ENCODE measurements at places on chromosomes 6 and 20.

DNA sequence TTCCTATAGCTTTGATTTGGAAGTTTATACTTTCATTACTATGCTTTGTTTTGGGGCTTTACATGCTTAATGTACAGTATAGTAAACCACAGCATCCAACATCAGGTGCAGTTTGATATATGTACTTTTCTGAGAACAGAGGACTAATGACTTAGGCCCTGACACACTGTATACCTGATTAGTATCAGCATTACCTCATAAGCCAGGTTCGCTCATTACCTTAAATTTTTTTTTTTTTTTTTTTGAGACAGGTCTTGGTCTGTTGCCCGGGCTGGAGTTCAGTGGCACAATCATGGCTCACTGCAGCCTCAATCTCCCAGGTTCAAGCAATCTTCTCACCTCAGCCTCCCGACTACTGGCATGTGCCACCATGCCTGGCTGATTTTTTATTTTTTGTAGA is 28.4 kb downstream of the CD109 start:
- no peak for DNase-seq

DNA sequence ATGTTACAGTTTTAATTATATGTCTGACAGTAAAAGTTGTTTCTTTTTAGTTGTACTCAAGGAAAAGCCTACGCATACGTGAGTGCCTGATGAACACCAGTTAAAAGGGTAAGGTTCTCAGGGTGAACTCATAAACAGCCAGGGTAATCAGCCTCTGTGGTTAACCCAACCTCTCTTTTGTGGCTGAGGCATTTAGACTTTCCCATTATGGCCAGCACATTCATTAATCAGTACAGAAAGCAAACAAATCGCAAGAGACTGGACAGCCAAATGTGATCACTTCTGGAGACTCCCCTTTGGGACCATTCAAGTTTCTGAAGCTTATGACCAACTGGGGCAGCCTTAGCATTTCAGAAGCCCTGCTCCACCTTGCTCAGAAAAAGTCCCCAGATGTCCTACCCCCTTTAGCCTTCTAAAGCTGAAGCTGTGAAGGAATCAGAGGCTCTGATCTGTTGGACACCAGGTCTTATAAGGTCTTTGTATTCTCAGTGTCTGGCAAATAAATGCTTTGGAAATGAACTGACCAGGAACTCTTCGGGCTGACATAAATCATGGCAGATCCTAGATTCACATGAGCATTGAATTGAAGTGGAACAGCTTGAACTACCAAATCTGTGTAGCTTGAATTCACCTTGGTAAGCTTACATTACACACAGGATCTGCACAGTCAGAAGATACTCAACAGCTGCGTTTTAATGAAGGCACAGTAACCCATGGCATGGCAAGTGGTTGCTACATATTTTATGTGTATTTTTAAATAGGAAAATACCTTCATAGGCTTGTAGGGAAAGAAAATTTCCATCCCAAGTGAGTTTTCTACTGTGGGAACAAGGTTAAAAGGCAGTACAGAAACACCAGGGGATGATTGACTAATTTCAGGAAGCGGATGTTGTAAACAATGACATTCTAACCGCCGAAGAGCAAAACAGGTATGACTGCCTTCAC is 18.7 kb downstream of the IL20RA start:
- DNase-seq: no peak

DNA sequence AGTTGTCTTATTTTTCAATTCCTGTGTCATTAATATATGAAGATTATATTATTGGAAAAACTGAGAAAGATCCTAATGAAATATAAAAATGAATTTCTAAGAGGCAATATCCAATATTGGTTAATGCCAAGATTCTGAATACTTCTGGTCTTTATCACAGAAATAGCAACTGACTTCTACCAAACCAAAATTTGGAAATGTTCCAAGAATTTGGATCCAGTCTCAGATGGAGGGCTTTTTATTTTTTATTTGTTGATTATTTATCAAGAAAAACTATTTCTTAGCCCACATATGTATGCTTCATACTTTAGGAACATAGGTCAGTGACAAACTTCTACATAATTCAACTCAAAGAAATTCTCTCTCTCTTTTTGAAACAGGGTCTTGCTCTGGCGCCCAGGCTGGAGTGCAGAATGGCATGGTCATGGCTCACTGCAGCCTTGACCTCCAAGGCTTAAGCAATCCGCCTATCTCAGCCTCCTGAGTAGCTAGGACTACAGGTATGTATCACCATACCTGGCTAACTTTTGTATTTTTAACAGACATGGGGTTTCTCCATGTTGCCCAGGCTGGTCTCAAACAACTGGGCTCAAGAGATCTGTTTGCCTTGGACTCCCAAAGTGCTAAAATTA is 13.1 kb downstream of the NUP43 start:
- no peak for DNase-seq

DNA sequence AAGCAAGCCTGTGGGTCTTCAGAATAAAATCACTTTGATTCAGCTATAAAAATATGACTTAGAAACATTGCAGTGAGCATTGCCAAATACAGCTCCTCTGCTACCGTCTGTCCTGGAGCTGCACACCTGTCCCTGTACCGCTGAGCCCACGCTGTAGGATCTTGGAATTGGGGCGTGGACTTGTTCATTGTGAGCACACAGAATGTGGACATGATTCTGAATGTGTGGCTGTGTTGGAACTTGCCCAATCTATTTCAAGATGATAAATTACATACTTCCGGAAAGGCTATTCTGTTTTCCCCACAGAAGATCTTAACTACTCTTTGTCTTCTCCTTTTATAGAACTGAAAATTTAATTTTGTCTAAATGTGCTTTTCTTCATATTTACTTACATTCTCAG is 107.3 kb downstream of the UST start:
- DNase-seq: peak; percentile 78

GRCh38 chr6:125793280-125793679 is 2.5 kb downstream of the NCOA7 start:
- peak; percentile 67 for DNase-seq

DNA sequence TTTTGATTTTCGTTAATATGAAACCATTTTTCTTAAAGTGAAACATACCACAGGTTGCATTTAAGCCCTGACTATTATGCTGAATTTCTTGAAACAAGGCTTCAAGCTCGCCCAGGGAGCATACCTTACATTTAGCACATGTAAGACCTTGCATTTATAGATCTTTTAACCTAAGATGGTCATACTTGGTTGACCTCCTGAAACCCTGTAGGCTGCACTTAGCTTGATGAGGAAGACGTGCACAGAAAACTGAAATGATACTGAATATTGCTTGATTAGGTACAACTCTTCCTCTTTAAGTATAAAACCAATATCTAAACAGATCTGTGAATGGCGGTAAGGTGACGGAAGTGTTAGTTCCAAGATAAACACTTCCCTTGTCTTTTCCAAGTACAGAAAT is 82.2 kb downstream of the CTNNBL1 start:
- DNase-seq: no peak

- DNase-seq: no peak
Observed at GRCh38 chr6:69305456-69305855, 491.4 kb downstream of the LMBRD1 start.

GRCh38 chr6:101700655-101701054 is 307.1 kb downstream of the GRIK2 start:
- no peak for DNase-seq

GRCh38 chr20:52747845-52748284 is 224.3 kb upstream of the TSHZ2 start:
- DNase-seq: no peak

- no peak for DNase-seq
Observed at GRCh38 chr6:49866485-49866943, at the start of gene CRISP1. Gene CRISP1 (minus strand): TSS chr6:49866535. CDS start chr6:49857400, 9,135 bp downstream.

DNA sequence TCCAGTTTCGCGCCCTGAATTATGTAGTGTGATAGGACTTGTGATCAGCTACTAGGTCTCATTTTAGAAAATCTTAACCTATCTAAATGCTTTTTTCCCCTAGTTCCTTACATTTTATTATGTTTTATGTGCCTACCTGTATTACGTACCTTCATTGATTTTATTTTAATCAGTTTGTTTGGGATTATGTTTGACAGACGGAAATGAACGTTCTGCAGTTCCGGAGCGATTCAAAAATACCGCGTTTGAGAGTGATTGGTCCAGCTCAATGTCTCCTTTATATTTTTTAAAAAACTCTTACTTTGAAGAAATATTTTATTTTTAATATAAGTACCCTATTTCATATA is 114.3 kb upstream of the BTN3A2 start:
- no peak for DNase-seq

DNA sequence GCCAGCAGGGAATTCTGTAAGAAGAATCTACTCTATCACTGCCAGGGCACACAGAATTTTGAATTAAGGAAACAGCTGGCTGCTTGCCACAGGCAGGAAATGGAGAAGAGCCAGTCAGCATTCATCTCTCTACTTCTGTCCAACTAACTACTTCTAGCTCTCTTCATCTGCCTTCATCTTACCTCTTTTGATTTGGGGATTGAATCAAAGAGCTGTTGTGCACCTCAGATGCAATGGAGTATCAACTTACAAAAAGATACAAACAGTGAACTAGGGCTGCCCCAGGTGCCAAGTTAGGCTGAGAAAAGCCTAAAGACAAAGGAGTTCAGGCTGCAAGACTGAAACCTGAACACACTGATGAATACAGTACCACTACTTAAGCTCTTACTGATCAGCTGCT is 82.0 kb downstream of the PTPRK start:
- DNase-seq: no peak

GRCh38 chr6:10526156-10526555 is 5.0 kb downstream of the GCNT2 start:
- no peak for DNase-seq

DNA sequence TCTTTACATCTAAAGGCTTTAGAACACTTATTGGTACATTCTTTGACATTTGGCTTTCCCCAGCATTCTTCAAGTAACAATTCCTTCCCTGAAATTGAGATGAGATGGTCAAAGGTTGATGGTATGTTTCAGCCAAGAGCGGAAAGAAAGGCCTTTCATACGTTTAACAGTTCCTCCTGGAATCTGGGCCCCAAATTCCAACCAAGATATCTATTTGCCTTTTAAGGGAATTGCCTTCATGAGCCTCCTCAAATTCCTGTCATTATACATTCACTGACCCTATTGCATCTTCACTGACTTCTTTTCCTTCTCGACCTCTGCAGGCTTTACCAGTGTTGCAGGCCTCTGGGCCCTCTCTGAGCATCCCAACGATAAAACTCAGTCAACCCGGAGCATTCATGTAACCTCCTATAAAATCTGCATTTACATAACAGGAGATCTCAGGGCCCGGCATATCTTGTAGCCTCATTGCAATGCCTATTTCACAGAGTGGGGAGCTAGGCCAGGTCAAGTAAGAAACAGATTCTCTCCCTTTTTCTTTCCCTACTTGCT is 18.3 kb upstream of the WFDC9 start:
- DNase-seq: no peak

DNA sequence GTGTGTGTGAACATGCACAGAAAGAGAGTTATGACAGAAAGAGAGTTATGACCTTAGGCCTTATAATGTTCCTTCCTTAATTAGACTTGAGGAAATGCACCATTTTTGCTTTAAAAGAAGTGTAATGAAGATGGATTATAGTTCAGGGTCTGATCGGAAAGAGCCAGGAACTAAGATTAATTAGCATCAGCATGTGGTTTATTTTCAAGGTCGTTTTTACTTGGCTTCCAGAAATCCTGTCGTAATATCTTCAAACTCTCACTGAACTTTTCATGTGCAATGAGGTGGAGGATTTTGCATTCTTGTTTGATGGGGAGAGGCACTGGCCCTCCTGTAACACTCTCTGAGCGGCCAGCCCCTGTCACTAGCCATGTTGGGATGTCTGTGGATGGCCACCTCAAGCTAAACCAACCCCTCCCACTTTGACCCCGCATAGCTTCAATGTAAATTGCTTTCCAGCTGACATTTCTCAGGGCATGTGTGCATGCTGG is 116.8 kb downstream of the CDC5L start:
- no peak for DNase-seq

- DNase-seq: no peak
Observed at GRCh38 chr6:11853678-11854407, 75.2 kb upstream of the ADTRP start.

- no peak for DNase-seq
Observed at GRCh38 chr6:122817766-122818165, 28.7 kb downstream of the SMPDL3A start.

- DNase-seq: no peak
Observed at GRCh38 chr6:97629180-97629579, 346.2 kb upstream of the MMS22L start.

- DNase-seq: no peak
Observed at GRCh38 chr20:61301711-61302525, 49.9 kb downstream of the CDH4 start.

DNA sequence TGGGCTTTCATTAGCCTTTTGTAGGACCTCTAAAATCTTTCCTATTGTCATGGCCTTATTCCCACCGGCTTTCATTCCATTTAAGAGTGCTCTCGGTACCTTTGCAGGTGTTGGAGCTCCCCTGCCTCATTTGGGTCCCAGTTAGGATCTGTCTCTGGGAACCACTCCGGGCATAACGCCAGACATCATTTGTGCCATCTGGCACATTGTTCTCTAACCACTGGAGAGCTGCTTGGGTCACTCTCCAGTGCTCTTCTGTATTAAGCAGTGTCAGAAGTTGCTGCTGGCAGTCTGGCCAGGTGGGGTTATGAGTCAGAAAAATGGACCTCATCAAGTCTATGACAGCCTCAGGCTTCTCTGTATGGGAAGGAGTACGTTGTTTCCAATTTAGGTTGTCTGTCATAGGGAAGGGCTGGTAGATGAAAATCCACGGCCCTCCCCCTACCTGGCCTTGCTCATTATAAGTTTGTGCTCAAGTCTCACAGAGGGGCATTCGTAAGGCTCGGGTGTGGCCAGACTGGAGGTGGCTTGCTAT is 62.9 kb upstream of the MOCS1 start:
- no peak for DNase-seq

- DNase-seq: no peak
Observed at GRCh38 chr20:13264907-13265306, 43.8 kb downstream of the ISM1 start.

GRCh38 chr6:167706313-167707109 is 120.2 kb upstream of the AFDN start:
- no peak for DNase-seq

DNA sequence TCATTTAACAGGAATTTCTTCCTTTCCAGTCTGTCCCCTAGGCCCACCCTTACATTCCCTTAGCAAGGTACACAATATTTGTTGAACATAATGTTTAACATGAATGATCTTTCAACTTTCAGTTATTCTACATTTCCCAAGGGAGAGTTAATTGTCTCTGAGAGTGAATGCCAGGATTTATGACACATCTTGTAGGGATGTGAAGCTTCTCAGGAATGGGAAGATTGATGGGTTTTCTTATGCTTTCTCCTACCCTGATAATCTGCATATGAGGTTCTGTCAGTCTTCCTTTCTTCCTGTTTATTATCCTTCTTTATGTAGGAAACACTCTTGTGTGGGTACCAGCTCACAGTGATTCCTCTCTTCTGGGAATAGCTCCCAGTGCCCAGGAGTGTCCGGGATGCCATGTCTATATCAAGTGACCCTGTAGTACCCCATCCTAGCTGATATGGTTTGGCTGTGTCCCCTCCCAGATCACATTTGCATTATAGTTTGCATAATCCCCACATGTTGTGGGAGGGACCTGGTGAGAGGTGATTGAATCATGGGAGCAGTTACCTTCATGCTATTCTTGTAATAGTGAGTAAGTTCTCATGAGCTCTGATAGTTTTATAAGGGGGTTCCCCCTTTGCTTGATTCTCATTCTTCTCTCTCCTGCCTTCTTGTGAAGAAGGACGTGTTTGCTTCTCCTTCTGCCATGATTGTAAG is 7.1 kb upstream of the FYN start:
- DNase-seq: no peak

Measured in cerebellar cortex (tissue), 1 donor.